ENCODE measurements at places on chromosomes 4 and X.

DNA sequence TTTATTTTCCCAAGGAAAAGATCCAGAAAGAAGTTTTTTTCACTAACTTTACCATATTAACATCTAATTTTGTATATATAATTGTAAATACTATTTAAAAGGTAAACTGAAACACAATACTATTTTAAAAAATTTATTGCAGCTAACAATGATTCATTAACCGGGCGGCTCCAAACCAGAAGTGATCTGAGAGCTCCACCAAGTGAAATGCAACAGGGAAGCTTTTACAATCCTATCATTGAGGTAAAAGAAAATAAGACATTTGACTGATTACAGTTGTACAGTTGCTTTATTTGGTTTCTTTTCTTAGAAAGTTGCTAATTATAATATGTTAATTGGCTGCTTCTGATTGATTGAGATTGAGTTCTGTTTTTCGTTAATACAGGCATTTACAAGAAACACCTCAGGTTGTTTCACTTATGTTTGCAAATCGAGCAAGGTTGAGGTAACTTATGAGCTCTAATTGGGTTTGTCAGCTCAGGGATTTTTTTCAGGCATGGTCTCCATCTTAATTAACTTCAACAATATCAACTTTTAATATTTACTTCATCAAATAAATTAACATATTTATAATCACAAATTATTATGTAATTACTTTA is 220.2 kb upstream of the UGT8 start:
- DNase-seq = no peak

- DNase-seq = no peak
These were observed 2.6 kb downstream of the FLNA start for GRCh38 chrX:154371789-154372300.

- DNase-seq = no peak
These were observed 26.3 kb upstream of the KDM5C start for GRCh38 chrX:53251307-53251706.

- no peak for DNase-seq
These were observed 33.6 kb upstream of the TBC1D9 start for GRCh38 chr4:140789759-140790158.

- DNase-seq = no peak
These were observed 38.6 kb upstream of the AGA start for GRCh38 chr4:177480795-177481194.

DNA sequence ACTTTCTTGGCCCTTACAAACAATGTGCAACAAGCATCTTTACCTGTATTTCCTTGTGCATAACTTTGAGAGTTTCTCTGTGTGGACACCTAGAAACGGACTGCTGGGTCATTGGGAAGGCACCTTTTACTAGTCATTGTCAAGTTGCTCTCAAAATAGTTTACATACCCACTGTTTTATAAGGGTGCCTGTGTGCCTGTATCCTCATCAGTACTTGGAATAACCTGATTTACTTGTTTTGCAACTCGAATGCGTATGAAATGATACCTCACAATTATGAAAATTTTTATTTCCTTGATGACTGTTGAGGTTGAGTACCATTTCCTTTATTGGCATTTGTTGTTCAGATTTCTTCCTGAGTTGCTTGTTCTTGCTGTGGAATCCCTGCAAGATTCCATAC is 150.8 kb downstream of the STIM2 start:
- no peak for DNase-seq

GRCh38 chrX:78527263-78527662 is 131.9 kb downstream of the RTL3 start:
- DNase-seq = no peak

DNA sequence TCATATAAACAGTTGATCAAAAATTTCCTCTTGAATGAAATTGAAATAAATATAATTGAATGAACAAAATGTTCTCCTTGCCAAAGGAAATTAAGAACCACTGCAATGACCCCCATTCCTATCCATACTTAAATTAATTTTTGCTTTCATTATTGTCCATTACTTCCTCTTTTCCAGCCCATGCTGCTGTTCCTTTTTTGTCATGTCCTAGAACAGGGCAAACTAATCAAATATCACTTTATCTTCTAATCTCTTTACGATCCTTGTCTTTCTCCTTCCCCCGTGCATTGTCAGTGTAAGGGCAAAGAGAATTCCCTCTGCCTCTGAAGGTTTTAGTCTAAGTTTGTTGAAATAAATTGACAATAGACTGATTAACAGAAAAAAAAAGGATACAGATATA is 203.0 kb downstream of the CENPC start:
- no peak for DNase-seq

GRCh38 chrX:38887222-38887621 is 86.0 kb downstream of the MID1IP1 start:
- no peak for DNase-seq

GRCh38 chrX:1592470-1593142 is 1.2 kb downstream of the AKAP17A start:
- DNase-seq = no peak

DNA sequence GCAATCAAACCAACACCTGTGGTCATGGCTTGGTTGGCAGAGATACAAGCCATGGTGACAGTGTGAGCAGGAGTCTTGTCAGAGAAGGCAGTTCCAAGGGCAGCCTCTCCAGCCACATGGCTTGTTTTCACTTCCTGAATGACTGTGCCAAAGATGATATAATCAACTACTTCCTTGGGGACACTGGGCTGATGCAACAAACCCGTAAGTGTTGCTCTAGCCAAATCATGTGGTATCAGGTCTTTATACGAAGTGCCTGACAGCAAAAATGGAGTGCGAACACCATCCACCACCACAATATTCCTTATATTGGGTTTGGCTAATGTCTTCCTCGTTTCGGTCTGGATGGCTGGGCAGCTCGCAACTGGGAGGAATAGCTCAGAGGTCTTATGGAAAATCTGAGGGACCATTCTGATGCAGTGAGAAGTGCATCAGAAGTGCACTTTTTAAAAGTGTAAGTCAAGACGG is 922.0 kb downstream of the NLGN4X start:
- DNase-seq = no peak

DNA sequence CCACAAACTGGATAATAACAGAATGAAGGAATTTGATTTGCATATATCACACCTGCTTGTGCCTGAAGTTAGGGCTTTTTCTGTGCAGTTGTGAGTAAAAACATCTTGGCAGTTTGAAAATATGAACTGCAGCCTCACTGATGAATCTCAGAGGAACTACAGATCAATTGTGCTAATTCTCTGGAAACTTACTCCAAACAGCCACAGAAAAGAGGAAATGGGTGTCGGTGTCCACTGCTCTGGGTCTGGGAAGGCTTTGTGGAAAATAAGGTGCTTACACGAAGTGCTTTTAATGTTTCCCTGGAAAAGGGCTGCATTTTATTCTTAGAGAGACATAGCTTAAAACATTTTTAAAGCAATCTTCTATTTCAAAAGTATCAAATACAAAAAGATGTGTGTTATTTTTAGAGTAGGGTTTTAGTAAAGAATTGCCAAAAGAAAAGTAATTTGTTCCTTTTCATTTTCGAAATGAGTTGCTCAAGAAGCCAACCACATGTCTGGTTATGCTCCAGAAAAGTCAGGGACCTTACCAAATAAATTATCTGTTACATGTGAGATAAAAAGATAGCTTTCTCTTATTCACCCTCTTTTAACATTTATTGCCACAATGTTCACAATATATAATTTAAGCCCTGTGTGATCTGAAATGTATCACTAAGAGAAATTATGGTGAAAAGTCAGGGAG is 240.1 kb downstream of the FRAS1 start:
- no peak for DNase-seq

DNA sequence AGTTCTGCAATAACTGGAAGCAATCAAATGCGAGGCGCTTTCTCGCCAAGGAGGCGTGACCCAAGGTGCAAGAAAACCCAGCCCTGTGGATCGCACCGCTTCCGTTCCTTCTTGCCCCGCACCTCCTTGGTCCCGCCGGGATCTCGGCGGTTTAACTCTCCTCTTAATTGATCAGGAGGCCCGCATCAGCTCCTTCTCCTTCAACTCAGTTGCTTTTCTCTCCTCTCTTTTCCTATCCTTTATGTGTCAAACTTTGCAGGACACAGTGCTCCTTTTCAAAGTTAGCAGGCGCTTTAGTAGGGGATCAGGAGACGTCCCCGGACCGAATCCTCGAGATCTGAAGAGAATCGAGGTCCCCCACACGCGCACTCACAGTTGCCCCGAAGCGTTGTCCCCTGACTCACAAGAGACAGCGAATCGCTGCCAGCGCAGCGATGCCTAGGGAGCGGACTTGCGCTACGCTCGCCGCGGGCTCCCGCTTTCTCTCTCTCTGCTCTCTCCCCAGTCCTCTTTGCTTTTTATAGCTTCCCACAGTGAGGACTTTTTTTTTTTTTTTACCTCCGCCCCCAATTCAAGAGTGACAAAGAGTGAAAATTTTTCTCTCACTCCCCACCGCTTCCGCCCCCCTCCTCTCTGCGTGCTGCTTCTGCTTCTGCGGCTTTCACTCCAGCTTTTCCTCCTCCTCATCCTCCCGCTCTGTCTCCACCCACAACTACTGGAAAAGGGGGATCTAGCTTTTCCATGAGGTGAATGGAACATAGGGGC is at the start of gene DKK2:
DKK2 (minus strand) TSS at position 495 of the 765 bp plus-strand sequence. CDS start 722 bp downstream, outside the sequence.
- DNase-seq = no peak

GRCh38 chrX:42375086-42375485 is 402.9 kb downstream of the PPP1R2C start:
- no peak for DNase-seq

DNA sequence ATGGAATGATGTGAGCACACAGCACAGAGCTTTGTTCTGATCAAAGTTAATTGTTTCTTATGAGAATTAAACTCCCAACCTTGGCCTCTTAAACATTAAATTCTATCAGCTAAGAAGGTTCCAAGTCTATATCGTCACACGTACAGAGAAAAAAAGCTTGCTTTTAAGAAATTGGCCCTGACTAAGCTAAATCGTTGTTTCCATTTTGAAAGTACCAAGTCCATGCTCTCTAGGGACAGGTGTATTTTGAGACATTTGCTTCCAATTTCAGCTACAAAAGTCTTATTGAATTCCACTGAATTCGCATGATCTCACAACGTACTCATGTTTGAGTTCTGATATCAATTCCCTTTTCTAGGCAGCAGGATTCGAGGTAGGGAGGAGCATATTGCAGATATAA is 157.4 kb downstream of the SHROOM3 start:
- no peak for DNase-seq

DNA sequence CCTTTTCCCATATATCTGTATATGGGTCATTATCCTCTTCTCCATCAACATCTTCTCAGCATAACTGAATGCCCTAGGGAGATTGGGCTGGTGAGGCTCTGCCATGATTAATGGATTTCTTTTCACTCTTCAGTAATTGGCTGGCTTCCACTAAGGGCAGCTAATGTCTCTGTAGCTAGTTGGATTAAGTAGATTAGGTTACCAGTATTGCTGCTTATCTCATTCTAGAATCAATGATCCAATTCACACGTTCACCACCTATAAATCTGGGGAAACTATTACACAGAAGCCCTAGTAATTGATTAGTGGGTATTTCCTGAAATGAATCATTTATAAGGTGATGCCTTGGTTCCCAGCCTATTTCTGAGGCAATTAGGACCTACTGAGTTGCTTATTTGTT is 94.8 kb downstream of the KDR start:
- no peak for DNase-seq

DNA sequence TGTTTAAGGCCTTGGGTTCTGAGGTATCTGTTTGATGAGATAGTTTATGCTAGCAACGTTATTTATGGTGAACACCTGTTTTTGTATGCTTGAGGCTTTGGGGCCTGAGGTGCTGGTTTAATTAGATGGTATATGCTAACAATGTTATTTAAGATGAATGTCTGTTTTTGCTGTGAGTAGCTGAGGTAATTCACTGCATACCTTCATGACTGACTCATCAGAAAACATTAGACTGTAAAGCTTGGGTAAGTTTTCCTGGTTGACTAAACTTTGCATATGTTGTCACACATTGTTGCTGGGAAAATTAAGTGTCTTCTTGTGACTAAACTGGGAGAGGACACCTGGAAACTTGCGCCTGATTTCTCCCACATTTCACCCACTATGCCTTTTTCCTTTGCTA is 1026.6 kb downstream of the RAPGEF2 start:
- no peak for DNase-seq

DNA sequence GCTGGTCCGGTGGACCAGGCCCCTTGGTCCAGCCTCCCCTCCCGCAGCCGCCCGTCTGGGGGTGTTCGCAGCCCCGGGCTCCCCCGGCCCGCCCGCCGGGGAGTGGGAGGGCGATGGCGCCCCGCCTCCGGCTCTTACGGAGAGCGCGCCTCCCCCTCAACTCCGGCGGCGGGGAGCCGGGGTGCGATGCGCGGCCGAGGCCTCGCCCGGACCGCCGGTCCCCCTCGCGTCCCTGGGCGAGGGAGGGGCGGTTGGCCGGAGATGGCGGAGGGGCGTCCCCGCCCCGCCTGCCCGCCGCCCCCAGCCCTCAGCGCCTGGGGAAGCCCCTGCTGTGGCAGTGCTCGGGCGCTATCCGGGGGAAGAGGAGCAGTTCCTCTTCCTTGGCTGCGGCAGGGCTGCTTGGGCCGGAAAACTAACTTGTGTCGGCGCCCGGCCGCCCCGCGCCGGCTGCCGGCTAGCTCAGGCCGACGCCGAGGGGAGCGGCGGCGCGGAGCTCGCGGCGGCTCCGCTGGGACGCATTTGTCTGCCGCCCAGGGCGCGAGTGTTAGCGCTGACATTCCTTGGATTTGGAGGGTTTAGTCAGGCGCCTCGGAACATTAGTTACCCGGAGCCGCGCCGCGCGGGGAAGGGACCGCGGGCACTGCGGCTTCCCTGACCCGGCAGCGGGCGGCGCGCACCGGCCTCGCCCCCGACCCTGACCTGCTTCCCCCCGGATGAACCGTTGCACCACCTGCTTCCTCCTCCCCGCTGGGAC is 994 bp downstream of the GALNT7 start:
- DNase-seq = peak; percentile 48

- no peak for DNase-seq
These were observed 21.0 kb upstream of the TMSB15B start for GRCh38 chrX:103941201-103941975.

- no peak for DNase-seq
These were observed 81.9 kb downstream of the PDLIM5 start for GRCh38 chr4:94533405-94534223.

GRCh38 chr4:41476310-41476885 is 61.6 kb upstream of the LIMCH1 start:
- DNase-seq = no peak

- DNase-seq = no peak
These were observed 158.2 kb downstream of the SPRY1 start for GRCh38 chr4:123554801-123555232.

- DNase-seq = no peak
These were observed 828.7 kb downstream of the PCDH7 start for GRCh38 chr4:31548823-31549222.

GRCh38 chr4:148852092-148852699 is 410.0 kb upstream of the NR3C2 start:
- no peak for DNase-seq

DNA sequence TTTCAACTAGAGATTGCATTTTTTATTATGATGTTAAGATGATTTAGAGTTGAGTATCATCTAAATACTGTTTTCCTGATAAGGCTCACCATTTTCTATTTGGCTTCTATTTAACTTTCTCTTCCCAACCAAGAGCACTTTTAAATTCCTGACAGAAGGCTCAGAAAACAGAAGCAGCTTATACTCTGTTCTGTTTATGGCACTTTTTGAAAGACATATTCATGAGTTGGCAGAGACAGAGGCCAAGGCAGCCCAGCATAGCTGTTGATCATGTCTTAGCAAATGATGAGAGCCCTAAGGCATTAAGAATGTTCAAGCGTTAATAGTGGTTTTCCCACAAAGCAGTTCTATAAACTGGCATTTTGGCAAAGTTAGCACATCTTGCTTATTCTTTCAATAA is 330.3 kb downstream of the TRAM1L1 start:
- DNase-seq = no peak
